ENCODE measurements at places on chromosomes 11 and 22.

- DNase-seq = no peak
Observed at GRCh38 chr11:6632116-6633073, 13.2 kb upstream of the TPP1 start.

- DNase-seq = no peak
Observed at GRCh38 chr11:1481861-1482441, 4.6 kb downstream of the MOB2 start.

DNA sequence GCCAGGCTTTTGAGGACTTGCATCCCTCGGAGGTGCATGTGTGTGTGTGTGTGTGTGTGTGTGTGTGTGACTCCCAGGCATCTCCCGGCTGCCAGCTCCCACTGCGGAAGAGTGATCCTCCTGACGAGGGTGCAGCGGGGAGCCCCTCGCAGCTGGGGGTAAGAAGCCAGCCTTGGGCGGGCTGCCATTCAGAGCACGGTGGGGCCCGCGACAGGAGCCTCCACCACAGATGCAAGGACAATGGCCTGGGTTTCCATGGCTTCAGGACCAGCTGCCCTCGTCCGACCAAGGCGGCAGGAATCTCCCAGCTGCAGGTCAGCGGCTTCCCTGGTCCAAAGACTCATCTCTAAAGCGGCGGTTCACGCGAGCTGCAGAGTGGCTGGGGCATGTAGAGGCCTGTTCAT, 908.5 kb downstream of the BRD1 start:
- no peak for DNase-seq

GRCh38 chr11:79139900-79140299, 300.9 kb downstream of the TENM4 start:
- no peak for DNase-seq

DNA sequence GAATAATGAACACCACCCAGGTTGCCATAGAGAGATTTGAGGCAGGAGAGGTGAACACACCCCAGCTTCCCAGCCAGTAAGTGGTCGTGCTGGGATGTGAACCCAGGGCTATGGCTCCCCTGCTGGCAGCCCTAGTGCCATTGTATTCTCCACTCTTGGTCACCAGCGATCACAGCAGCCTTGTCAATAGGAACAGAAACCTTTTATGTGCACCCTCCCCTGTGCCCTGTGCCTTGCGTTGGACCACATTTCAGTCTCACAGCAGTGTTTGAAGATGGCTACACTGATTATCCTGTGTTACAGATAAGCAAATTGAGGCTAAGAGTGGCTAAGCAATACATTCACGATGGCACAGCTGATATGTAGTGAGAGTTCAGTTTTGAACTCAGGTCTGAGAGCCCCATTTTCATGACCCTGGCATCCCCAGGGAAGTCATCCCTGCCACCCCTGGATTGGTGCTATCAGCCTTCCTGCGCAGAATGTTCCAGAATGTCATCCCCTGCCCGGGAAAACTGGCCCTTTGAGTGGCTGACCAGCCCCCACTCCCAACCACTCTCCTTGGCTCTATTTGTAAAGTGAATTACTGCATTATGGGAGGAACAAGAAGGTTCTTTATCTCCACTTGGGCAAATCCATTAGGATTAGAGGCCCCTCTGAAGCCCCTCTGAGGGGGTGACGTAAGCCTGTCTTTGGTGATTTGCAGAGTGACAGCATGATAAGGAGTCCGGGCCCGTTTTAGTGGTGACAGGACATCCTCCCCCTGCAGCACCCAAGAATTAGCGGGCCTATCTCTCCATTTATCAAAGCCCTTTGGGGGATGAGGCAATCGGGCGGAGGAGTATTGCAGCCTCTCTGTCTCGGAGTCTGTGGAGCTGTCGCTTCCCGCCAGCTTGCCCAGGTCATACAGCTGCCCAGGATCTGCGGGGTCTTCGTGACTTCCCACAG, 30.9 kb downstream of the SMIM38 start:
- DNase-seq = no peak
